Thyroid gland (tissue), 4 donors: ENCODE measurements at places on chromosomes 12 and 14. TPM values are rescaled to one million over a fixed set of nuclear protein-coding genes. Genes with fewer than 3 reads are reported as not detected.

DNA sequence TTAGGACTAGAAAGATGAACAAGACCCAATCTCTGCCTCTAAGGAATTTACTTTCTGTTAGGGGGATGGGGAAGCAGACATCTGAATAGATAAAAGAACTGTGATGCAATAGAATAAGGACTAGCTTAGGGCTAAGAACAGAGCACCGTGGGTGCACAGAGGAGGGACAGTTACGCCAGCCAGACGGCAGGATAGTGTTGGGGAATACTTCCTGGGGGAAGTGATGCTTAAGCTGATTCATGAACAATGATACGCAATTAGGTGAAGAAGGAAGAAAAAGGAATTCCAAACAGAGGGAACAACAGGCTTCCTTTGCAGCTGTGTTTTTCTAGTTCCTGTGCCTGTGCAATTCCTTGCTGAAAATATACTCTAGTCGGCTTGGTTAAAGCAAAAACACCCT lies 501.1 kb downstream of the APAF1 start:
- DNase-seq, result no peak

DNA sequence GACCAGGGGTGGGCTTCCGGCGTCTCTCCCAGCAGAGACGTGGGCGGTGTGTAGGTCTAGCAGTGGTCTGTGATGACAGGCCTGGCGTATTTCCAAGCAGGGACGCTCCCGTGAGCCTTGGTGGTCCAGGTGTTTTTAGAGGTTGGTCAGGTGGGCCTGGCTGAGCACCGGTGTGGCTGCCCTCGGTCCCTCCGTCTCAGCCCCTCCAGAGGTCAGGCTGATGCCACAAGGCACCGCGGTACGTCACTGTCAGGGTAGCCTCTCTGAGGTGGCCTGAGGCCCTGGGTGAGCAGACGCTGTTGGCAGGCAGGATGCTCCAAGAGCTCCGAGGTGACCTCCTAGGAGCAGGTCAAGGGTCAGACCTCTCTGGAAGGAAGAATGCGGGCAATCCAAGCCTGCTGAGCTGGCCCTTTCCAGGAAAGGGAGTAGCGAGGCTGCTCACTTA lies 13.6 kb downstream of the MTA1 start:
- DNase-seq, result no peak

VPS29 gene
- total RNA-seq, result 165 TPM

DNA sequence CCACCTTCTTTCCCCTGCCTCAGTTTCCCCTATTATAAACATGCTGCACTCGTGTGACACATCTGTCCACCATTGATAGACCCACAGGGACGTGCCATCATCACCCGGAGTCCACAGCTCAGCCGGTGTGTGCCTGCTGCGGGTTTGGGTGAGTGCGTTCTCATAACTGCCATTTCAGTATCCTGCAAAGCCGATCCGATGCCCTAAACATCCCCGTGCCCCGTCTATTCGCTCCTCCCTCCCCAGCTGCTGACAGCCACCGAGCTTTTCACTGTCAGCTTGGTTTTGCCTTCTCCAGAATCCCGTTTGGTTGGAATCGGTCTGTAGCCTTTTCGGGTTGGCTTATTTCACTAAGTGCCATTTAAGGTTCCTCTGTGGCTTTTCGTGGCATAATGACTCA lies 3.9 kb downstream of the LRCOL1 start:
- no peak for DNase-seq

DNA sequence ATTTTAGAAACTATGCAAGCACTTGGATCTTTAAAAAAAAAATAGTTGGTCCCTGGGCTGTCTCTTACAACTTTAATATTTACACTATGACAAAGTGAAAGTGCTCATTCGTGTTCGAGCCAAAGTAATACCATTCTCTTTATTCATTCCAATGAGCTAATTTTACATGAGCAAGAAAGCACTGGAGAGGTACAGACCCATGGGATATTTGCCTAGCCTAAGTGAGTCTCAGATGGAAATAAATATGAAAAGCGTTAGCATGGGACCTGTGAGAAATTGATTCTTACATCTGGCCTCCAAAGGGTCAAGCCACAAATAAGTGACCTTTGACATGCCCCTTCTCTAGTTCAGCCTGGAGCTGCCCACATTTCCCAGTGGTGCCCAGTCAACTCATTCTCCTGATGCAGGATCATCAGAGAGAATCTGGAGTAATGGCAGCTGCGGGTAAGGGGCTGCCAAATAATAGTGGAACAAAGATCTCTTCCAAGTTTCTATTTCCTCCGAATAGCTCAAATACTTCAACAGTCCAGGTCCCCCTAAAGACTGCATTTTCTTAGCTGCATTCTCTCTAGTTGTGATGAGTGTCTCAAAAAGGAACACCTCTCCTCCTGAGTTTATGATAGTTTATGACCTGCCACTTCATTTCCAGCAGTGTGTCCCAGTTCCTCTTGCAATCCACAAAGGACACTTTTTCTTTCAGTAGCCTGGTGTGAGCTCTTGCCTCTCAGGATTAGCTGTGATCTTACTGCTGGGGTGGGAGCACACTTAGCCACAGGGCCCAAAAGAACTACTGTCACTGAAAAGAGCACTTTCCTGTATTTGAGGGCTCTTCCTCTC lies 208.2 kb downstream of the DAD1 start:
- DNase-seq, result no peak

- DNase-seq, result no peak
Measured at GRCh38 chr14:42480255-42480654, 873.6 kb downstream of the LRFN5 start.

- no peak for DNase-seq
Measured at GRCh38 chr14:103015426-103015825, 41.9 kb downstream of the CDC42BPB start.

DNA sequence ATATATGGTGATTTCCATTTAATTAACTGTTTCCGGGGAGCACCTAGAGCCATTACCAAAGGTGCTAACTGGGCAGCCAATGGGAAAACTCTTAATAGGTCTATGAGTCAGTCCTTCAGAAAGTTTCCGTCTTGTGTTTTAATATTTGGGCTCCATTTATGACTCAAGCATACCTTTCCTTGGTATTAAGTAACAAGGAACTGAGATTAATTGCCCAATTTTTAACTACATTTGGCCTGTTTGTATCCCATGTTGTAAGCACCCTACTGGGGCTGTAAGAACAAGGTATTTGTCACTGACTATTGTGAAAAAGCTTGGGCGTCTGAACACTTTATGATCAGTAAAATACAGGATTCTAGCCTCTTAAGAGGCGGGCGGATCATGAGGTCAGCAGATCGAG lies 62.8 kb upstream of the FOXN3 start:
- DNase-seq, result no peak

RFLNA gene
- 0.40 TPM for total RNA-seq

KRT5 gene
- 1.4 TPM for total RNA-seq
